Pancreas (tissue), 10 donors: ENCODE measurements at places on chromosomes 2 and 18. TPM values are rescaled to one million over a fixed set of nuclear protein-coding genes. Genes with fewer than 3 reads are reported as not detected.

The RPL31 gene
- polyA plus RNA-seq, result 2,539 TPM

GRCh38 chr18:6865251-6865650, 135.7 kb downstream of the ARHGAP28 start:
- H3K36me3 ChIP-seq, result no peaks in the 10 kb centered on the region
- no peak for DNase-seq
- H3K27ac ChIP-seq, result no peak overlapping the region
- H3K4me1 ChIP-seq, result no peaks in the 10 kb centered on the region
- no peaks in the 10 kb centered on the region for H3K27me3 ChIP-seq

GRCh38 chr2:106523976-106524665, 37.0 kb downstream of the CD8B2 start:
- no peaks in the 10 kb centered on the region for H3K27me3 ChIP-seq
- DNase-seq, result no peak
- H3K4me1 ChIP-seq, result no peaks in the 10 kb centered on the region

- H3K36me3 ChIP-seq, result peaks cover 17% of the 10 kb centered on the region
- H3K27ac ChIP-seq, result no peak overlapping the region
- DNase-seq, result no peak
- no peak overlapping the region for H3K4me3 ChIP-seq
Observed at GRCh38 chr2:135169900-135170753, 118.0 kb downstream of the RAB3GAP1 start.

DNA sequence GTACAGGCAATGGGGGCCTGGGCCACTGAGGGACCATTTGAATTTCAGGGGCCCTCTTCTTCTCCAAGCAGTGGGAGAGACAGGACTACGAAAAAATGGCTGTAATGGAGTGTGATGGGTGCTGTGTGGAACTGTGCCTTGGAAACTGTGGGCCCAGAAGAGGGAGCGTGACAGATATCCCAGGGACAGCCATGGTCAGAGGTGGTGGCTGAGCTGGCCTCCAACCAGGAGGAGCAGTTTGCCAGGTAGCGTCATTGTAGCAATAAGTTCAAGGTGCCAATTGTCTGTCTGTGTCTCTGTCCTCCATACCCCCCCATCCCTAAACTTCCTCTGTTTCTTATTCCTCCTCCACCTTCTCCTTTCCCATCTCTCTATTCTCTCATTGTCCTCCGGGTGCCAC, 15.3 kb downstream of the THNSL2 start:
- no peak for DNase-seq
- no peaks in the 10 kb centered on the region for H3K27me3 ChIP-seq
- no peak overlapping the region for H3K27ac ChIP-seq
- H3K4me3 ChIP-seq, result no peak overlapping the region
- H3K36me3 ChIP-seq, result no peaks in the 10 kb centered on the region
- no peaks in the 10 kb centered on the region for H3K4me1 ChIP-seq

GRCh38 chr2:52145005-52145404, 1113.1 kb upstream of the NRXN1 start:
- no peaks in the 10 kb centered on the region for H3K36me3 ChIP-seq
- H3K27ac ChIP-seq, result no peak overlapping the region
- DNase-seq, result no peak
- H3K4me3 ChIP-seq, result no peak overlapping the region
- no peaks in the 10 kb centered on the region for H3K4me1 ChIP-seq

The EGR4 gene
- 0.94 TPM for polyA plus RNA-seq
